ENCODE measurements at places on chromosomes 12 and 14.

GRCh38 chr14:91417983-91418386, 365 bp upstream of the CCDC88C start:
- peak; percentile 61 for DNase-seq

DNA sequence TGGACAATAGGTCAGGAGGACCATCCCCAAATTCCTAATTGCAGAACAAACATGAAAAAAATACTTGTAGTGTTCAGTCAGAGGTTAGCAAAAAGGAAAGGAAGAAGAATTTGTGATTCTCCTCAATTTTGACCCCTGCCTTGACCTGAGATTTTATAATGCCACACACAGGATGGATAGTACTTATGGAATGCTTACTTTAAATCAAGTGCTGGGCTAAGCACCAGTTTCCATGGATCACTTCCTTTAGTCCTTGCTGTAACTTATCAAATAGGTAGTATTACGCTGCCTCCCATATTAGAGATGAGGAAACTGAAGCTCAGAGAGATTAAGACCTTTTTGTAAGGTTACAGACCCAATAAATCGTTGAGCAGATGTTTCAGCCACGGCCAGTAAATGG, 81.2 kb upstream of the OVCH1 start:
- no peak for DNase-seq

DNA sequence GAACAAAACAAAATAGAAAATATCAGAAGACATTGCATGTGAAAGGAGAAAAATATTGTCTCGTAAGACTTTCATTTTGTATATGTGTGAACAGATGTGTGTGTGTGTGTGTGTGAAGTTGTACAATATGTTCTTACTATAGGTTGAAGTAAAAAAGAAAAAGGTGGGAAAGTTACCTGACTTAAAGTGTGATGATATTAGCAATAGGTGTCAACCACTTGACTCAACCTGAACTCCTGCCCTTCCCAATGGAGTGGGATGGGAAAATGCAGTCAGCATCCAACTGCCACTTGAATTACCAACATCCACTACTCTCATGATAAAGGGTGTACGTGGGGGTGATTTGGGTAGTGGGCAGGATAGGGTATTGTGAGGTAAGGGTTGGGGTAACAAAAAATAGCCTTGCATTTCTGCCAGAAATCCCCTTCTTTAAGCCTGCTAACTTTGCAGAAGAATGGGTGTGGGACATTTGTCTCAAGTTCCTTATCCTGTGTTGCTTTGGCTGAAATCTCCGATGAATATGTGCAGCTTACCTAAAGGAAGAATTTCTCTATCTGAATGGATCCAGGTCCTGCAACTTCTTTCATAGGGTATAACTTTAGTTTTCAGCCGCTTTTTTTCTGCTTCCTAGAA, 181.6 kb downstream of the CHST11 start:
- DNase-seq, result no peak

DNA sequence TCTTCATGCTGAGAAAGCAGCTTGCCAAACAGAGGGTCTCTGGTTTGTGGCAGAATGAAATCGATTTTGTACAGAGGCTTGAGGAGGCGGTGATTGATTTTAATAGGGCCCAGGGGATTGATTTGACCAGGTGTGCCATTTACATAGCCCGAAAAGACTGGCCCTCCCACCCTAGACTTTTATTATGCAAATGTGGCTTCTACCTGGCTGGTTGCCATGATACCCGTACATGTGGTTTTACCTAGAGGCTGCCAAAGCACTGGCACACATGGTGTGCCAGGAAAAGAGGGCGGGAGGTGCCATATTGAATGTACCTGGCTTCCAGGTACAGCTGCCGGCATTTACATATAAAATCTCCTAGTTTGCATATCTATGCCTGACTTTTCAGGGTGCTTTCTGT, 18.0 kb upstream of the GUCY2C start:
- no peak for DNase-seq

DNA sequence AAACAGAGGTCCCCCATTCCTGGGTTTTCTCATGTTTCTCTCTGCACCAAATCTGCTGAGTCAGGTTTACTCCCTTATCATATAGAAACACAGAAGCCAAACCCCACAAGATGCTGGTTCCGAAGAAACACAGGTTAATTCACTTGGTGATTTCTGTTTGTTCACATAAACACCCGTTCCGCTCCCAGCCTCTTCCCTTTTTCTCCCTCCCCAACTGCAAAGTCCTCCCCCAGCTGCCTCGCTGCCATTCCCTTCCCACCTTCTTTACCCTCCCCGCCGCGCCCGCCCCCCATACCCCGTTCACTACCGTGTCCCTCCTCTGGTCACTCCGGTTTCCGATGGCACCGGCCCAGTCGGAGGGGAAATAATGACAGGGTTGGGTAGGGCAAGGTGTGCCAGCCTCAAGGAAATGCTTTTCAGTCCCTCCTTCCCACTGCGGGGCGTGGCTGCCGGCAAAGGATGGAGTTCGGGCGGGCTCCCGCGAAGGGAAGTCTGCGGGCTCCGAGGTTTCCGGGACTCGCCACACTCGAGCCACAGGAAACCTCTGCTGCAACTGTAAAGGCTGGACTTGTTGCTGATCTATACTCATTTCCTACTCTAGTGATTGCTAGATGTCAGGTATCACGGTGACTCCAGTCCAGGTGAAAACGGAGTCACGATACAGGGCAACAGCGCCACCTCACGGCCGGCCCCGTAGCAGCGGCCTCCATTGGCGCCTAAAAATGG, at the start of gene STYK1:
TSS of gene STYK1 (minus strand) at position 394 of the 726 bp plus-strand sequence. CDS start 39,434 bp downstream, outside the sequence.
- DNase-seq, result peak; percentile 23

- no peak for DNase-seq
These were observed 62.9 kb upstream of the NID2 start for GRCh38 chr14:52131640-52132320.

GRCh38 chr12:50803230-50803875, 39.4 kb upstream of the TMPRSS12 start:
- DNase-seq, result no peak

DNA sequence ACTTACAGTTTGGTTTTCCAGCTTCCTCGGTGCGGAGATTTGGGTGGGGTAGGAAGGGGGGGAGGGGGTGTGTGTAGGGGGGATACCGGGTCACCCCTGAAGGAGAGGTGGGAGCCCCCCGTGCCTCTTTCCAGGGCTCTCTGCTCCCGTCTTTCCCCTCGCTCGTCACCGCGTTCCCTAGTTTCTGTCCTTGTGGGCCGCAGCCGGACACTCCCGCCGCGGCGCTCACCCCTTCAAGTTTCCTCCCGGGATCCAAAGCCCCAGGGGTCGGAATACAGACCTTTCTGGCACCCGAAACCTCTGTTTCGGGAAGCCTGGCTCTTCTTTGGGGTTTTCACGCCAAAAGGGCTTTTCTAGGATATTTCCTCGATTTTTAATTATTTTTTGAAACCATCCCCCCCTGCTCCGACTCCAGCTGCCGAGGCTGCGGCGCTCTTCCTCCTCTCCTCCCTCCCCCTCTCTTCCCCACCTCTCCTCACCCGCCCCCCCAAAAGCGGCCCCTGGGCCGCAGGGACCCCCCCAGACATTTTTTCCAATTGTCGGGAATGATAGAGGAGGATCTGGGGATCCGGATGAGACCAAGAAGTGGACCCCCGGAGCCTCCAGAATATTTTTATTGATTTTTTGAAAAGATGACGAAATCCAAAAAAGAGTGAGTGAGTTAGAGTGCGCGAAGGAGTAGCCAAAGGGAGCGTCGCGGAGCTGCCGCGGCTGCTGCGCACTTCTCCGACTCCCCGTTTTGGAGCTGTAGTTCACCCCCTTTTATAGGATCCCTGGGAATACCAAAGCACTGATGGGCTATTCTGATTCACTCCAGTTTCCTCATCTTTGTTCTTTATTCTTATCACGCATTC, 1.7 kb downstream of the CCND2 start:
- DNase-seq, result no peak

- peak; percentile 41 for DNase-seq
These were observed at the start of gene ARMH4 for GRCh38 chr14:58152014-58152857. ARMH4 (minus strand) TSS chr14:58152213; CDS start chr14:58139358, 12,855 bp downstream.

- DNase-seq, result no peak
These were observed 115.0 kb downstream of the DACT1 start for GRCh38 chr14:58752771-58753201.

GRCh38 chr14:73746520-73747378, 32.6 kb upstream of the PNMA1 start:
- no peak for DNase-seq

All from activated T-helper 1 cell treated with Interleukin-2 at 50 U/mL for 16 hours (primary cell).